ENCODE measurements at places on chromosomes 1 and 21. TPM values are rescaled to one million over a fixed set of nuclear protein-coding genes. Genes with fewer than 3 reads are reported as not detected.

DNA sequence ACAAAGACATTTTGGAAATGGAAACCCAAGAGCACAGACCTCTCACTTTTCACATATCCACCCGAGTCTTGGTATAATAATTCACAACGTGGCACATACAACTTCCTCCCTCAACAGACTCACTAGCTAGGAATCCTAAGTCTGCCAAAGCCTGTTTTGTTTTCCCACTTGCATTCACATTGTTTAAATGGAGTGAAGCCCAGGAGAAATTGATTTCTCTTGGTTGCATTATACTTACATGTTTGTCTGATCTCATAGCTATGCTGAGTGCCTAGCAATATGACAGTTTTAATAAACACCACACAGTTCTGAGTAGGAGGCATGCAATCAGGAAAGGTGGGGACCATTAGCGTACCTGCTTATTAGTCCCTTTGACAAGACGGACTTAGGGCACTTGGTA is 348.6 kb upstream of the ADGRL4 start:
- DNase-seq: no peak

DNA sequence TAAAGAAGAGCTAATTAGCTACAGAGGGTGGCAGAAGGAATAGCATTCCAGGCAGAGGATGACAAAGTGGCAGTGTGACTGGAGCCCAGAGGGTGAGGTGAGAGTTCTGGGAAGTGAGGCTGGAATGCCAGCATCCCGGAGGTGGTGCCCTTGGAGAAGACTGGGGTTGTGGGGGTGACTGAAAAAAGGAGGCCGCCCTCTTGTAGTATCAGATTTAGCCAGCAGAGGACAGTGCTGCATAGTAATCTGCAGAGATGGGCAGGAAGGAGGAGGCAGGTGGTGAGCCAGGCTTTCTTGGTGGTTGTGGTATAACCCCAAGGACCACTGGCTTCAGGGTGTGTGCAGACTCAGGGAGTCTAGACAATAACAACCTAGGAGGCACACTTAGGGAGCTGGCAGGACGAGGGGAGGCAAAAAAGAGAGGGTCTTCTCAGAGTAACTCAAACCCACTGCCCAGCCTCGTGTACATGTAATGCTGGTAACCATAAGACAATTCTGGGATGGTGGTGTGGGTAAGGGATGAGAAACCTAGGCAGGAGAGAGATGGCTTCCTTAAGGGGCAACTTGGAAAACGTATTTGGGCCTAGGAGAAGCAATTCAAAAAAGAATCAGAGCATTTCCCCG is 30.5 kb downstream of the MROH7 start:
- no peak for DNase-seq

DNA sequence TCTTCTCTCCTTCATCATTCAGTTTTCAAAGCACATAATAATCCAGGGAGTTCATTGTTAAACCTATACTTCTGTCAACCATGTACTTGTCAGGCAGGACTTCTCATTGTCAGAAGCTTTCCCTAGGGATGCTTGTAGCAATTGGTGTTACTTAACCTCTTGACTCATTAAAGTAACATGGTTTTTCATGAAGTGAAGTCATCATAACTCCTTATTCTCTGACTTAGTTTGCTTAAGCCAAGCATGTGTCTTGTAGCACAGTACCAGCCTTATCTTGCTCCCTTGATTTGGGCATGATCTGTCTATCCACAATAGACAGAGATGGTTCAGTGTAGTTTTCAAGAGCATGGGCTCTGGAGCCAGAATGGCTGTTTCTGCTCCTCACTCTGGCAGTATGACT is 45.3 kb downstream of the LRIG2 start:
- no peak for DNase-seq

DNA sequence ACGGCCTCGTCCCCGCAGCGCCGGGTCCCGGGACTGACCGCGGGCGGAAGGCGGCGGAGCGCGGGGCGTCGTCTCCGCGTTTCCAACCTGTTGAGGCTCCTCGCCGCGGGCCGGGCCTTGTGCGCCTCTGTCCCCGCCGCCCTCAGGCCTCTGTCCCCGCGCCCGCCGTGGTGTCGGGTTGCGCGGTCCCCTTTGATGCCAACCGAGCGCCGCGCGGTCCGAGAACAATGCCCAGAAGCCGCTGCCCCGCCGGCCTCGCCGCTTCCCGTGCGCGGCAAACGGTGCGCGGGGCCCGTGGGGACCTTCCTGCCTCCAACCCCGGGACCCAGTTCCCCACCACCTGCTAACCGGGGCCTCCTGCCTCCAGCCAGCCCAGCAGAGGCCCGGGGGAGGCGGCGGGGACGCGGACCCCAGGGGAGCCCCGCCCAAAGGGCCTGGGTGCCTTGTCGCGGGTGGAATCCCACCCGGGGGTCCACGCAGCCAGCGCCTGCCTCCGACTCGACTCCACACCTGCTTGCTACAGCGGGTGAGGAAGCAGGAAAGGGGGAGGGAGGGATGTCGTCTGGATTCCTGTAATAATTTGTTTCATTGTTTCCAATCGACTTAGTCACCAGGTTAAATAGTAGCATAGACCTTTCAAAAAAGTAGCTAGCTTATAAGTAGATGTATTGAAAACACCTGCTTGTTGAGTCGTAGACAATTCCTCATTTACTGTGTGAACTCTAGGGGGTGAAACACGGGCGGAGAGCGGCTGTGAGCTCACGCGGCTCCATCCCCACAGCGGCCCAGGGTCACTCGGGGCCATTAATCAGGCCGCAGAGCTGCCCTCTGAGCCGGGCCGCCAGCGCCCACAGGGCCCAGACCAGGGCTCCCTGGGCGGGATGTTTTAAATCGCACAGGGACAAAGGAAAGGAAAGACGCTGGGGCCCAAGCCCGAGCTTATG is 1.1 kb downstream of the COL18A1 start:
- no peak for DNase-seq

GRCh38 chr1:43068911-43069310 is 103.2 kb downstream of the EBNA1BP2 start:
- no peak for DNase-seq

DNA sequence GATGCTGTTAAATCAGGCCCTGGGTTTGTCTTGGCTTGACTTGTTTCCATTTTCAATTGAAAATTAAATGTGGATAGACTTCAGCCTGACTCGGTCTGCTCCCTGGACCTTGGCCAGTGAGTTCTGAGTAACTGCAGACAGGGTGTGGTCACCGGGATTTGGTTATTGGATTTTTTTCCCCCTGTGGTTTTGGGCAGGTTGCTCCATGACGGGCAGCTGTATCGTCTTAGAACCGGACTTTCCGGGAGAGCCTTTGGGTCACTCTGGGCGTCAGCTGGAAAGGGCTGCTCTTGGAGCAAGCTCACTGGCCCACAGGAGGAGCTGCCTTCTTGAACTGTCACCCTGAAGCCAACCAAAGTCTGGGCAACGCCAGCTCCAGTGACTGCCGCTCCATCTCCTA is 75.0 kb downstream of the CLIC6 start:
- no peak for DNase-seq

The RGS2 gene
- total RNA-seq: 55.4 TPM

DNA sequence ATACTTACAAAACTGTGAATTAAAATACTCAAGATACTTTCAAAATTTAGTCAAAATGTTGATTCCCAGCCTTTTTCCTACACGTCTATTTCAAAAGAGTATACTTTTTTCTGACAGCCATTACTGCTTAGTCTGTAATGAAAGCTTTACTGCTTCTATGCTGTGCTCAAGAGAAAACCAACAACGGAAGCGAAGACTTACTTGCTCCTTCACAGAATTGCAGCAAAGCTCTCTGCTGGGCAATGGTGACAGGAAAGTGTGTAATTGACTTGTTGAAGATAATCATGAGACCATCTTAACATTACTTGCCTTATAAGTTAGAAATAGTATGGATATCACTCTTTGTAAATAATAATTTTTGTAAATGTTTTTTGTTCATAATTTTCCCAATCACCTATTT is 1.7 kb upstream of the DYNLT5 start:
- DNase-seq: no peak

The SLC30A1 gene
- 19.2 TPM for total RNA-seq

- no peak for DNase-seq
These were observed 650.0 kb upstream of the RGS18 start for GRCh38 chr1:191508239-191508638.

DNA sequence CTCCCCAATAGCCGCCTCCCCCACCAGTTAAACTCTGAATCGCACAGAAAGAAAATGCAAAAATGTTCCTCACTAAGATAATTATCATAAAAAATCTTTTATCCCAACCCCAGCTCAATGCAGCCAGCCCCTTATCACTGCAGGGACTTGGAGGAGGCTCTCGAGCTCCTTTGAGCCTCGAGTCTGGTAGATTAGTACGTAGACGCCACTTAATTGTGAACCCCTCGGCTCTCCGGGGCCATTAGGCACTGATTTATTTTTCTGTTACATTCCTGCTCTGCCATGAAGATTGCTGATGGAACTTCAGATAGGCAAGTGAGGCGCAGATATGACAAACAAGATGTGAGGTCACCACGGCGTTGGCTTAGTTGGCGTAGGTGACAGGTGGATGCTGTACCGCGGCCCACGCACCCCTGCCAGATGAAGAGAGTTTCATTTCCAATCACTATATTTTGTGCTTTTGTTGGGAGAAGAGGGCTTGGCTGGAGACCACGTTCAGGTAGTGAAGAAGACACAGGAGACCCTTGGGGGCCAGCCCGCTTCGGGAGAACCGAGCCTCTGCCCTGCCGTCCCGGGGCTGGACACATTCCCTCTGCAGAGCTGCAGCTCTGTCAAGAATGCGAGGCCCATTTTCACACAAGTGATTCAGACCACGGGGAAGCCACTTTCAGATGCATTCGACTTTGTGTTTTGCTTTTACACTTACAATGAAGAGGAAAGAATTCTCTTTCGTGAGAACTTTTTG is 55.9 kb upstream of the ARHGEF16 start:
- DNase-seq: no peak

The ADAM30 gene
- not detected for total RNA-seq

DNA sequence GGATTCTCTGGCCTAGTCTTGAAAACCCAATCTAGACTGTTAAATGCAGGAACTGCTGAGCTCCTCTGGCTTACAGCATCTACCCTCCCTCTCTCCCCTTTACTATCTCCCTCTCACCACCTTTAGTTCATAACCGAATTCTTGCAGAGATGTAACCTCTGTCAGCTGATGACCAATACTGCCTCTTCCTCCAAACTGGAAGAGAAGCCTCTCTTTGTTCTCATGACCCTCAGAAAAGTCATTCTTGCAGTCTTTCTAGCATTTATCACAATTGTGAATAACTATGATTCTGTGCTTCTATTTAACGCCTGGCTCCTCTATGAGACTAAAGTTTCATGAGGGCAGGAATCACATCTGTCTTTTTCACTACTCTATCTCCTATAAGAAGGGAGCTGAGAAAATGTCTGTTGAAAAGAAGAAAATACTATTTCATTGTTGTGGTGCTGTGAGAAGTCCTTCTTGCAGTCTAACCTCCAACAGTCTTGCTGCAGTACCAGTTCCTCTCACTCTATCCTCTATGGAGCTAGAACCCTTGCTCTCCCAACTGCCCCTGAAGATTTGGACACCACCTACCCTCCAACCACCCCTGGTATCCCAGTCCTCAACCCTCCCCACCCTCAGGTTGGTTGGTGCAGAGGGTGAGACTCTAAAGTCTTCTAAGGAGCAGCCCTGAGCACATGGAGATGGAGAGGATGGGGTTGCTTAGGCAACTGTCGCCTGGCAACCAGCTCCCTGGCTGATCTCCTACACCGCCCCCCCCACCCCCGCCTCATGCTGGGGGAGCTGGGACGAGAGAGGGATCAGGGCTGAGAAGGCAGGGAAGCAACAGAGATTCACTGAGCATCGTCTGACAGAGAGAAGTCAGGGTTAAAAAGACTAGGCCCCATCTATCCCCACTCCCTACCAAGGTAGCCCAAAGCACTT is 13.9 kb downstream of the MEF2D start:
- DNase-seq: no peak

GRCh38 chr1:52554267-52554640 is 1.4 kb upstream of the TUT4 start:
- DNase-seq: no peak

The INAVA gene
- 0.82 TPM for total RNA-seq

DNA sequence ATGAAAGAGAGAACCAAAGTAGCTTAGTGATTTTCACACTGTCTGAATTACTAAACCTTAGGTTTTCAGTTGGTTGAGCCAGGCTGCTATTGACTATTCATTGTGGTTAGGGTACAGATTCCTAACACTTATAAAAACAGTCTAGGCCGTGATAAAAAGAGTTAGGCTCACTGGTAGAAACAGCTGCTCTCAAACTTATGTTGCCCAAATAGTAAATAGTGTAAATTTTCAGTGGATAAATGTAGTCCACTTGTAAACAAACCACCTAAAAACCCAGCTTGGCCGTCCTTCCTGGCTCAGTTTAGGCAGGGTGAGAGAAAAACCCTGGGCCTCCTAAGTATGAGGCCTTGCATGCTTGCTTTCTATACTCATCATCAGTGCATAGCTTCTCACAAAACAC is 34.9 kb downstream of the ARID1A start:
- no peak for DNase-seq

The FGR gene
- 0.41 TPM for total RNA-seq

The RXFP4 gene
- not detected for total RNA-seq

DNA sequence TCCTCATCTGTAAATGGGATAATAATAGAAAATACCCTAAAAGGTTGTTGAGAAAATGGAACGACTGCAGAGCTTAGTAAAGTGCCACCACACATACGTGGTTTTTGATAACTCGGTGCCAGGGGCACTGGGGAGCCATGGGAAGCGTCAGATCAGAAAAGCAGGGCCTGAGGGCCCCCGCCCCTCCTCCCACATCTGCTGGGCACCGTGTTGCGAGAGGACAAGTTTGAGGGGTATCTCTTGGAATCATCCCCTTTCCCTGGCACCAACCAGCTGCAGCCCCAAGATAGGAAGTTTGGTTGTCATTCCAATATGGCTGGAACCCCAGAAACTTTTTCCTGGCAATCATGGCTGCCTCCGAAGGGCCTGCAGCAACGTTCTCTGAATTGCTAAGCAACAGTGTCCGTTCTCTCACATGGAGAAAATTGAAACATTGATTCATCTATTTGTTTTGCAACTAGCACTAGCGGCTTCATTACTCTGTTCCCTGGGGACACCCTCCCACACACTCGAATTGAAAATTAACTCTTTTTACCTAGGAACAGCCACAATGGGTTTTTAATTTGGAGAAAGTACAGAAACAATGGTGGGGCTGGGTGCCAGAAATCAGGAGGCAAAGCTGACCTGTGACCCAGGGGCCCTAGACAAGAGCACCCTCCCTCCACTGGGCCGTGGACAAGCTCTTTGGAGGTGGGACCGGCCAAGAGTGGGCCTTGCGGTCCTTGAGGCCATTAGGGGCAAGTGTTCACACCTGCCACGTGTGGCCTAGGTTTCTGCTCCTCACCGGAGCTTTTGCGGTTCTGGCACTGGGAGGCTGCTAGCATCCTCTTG is 190.0 kb upstream of the VAMP3 start:
- DNase-seq: no peak

DNA sequence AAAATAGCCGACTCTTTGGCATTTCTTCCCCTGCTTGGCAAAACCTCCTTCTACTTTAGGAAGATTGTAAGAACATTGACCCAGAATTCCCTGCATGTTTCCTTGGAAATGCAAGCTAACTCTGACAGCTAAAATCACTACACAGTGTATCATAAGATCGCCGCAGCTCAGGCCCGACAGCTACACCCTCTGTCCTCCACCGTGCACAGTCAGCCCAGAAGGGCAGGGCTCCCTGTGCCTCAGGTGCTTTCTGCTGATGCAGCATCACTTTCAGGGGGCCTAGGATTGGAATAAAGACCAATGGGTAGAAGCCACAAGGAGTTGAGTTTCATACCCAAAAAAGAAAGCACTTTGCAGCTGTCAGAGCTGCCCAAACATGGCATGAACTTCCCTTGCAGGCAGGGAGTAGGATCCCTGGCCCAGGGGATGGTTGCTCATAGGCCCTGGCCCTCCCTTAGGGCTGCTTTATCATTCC is 145.3 kb downstream of the SEC16B start:
- no peak for DNase-seq

GRCh38 chr1:165841582-165842017 is 14.2 kb downstream of the UCK2 start:
- no peak for DNase-seq

Measured in frontal cortex (tissue), 4 donors.